ENCODE measurements at places on chromosomes 7 and 10.

DNA sequence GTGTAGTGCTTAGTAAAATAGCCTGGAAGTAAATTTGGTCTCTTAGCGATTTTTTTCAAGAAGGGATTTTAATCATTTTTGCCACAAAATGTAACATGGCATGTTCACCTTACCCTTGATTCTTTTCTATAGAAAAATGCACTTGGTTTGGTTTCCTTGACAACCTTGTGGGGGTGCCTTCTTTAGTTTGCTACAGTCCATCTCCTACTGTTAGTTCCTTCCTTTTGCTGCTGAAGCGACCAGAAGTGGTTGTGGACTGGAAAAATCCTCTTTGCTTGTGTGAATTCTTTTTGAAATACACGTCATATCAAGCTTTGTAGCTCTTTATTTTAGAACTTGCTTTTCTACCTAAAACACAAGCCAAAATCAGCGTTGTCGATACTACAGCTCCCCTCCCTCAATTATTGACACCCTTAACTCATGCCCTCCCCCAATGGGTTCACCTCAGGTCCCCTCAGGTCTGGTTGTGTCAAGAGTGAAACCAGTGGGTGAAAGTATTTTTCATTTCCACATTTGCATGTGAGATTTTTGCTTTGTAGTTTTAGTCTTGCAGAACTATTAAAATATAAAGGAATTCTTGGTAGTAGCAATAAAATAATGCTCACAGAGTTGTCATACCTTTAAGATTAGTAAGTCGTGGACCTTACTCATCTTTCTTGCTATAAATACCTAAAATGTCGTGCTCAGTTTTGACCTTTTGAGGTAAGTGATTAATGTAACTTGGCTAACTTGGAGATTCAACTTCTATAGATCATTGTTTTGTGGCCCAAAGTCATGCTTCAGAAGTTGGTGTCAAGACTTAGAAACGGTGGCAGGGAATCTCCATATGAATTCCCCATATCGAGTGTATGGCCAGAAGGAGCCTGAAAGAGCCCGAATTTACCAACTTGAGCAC, 1.5 kb downstream of the ACTR3B start:
- no peak for DNase-seq

DNA sequence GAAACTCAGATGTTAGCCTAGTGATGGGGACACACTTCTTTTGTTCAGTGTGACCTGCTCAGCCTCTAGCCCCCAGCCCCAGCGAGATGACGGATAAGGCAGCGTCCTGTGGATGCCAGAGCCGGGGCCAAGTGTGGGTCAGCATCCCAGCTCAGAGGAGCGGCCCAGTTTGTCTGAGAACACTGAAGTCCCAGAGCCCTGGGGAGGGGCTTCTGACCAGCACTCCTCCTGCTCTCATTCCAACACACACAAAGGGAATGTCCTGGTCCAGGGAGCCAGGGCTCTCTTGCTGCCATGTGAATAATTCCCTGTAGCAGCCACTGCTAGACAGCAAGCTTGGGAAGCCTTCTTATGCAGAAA, 4.5 kb upstream of the ATP6V0E2 start:
- no peak for DNase-seq

GRCh38 chr10:133420028-133420427, 4.4 kb downstream of the SPRN start:
- no peak for DNase-seq

- DNase-seq: no peak
Observed at GRCh38 chr10:13347043-13347499, 1.0 kb downstream of the SEPHS1 start.

DNA sequence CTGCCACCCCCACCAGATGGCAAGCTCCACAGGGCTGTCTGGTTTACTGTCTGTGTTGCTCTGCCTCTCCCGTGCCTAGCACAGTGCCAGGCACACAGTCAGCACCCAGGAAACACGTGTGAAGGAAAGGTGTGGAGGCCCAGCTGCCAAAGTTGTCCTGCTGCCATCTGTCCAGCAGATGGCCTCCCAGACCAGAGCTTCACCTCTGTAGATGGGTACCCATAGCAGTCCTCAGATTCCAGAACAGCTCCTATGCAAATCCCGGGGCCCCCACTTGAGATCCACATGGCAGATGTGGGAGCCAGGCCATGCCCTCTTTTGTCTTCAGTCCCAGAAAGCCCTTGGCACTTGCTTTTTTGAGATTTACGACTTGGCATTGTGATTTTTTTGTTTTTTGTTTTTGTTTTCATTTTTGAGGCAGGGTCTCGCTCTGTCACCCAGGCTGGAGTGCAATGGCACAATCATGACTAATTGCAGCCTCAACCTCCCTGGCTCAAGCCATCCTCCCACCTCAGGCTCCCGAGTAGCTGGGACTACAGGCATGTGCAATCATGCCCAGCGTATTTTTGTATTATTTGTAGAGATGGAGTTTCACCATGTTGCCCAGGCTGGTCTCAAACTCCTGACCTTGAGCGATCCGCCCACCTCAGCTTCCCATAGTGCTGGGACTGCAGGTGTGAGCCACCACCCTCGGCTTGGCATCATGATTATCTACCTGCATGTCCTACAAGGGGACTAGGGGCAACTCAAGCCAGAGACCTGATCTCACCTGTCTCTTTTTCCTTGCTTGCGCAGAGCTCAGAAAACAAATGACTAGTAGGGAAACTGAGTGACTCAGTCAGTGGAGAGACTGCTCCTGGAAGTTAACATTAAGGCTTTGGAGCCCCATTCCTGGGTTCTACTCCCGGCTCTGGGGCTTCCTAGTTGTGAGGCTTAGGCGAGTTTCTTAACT, 16.9 kb upstream of the PALD1 start:
- no peak for DNase-seq

- DNase-seq: no peak
Observed at GRCh38 chr10:52807803-52808202, 35.2 kb upstream of the MBL2 start.

- DNase-seq: no peak
Observed at GRCh38 chr10:5603091-5603847, 63.1 kb downstream of the ASB13 start.

GRCh38 chr10:48818861-48819520, 120.6 kb downstream of the LRRC18 start:
- no peak for DNase-seq

DNA sequence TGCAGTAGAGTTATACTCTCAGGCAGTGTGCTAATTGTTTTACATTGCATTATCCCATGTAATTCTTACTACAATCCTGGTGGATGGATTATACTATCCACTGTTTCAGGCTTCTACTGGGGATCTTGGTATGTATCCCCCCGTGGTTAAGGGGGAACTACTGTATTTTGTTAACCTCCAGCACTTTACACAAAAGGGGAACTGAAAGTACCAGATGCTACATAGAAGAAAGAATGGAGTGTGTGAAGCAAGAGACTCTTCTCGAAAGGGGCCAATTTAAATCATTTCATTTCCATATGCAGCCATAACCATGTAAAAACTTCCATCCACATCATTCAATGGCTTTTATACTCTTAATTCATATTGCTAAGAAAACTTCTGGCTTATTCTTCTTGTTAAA, 69.4 kb downstream of the C1GALT1 start:
- DNase-seq: no peak

GRCh38 chr7:51666751-51667150, 350.1 kb upstream of the COBL start:
- no peak for DNase-seq

DNA sequence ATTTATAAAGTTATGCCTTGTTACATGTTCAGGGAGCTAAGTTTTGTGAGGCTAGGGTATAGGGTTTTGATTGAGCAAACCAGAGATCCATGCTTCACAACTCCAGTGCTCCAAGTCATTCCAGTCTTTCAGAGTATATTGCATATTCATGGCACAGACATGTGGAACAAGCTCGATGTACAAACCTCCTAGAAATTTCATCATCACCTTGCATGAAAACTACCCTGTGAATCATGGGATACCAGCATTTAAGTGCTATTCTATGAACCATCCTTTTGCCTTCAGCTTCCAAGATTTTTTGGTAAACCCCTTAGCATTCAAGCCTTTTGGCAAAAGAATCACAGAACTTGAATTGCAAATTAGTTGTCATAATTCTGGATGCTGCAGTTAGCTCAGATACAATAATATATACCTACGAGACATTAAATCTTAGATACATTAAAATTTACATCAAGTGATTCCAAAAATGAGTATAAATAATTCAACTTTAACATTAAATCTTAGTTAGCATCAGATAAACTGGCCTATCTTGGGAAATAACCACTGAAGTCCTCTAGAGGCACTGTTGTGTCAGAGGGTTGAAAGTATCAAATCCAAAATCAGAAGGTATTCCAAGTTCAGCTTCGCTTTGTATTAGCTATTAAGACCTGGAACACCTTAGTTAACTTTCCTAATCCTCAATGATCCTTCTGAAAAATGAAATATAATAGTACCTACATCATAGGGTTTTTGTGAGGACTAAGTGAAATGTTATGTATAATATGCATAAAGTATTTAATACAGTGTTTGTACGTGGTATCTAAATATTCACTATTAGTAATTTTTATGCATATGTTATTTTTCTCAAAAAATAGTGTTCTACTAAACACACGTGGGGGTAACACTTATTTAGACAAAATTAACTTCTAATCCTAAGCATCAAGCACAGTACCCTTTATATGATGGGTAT, 55.5 kb upstream of the CABCOCO1 start:
- DNase-seq: no peak

GRCh38 chr7:78493401-78493800, 694.8 kb downstream of the PHTF2 start:
- no peak for DNase-seq

DNA sequence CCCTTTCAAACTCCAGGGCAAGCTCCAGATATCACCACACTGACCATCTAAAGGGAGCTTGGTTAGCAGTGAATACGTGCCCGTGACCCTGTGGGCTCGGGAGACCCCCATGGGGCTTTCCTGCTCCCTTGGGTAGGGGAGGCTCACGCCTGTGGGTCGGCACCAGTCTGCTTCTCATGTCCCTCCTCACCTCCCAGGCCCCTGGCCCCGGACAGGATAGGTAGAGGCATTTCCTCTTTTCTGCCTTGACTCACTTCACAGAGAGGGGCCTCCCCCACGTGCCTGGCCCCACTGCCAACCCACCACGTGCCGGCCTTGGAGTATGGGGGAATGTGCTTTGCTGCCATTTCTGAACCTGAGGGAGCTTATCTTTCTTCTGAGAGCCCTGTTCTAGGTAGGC, 131.3 kb upstream of the FAM20C start:
- DNase-seq: no peak

DNA sequence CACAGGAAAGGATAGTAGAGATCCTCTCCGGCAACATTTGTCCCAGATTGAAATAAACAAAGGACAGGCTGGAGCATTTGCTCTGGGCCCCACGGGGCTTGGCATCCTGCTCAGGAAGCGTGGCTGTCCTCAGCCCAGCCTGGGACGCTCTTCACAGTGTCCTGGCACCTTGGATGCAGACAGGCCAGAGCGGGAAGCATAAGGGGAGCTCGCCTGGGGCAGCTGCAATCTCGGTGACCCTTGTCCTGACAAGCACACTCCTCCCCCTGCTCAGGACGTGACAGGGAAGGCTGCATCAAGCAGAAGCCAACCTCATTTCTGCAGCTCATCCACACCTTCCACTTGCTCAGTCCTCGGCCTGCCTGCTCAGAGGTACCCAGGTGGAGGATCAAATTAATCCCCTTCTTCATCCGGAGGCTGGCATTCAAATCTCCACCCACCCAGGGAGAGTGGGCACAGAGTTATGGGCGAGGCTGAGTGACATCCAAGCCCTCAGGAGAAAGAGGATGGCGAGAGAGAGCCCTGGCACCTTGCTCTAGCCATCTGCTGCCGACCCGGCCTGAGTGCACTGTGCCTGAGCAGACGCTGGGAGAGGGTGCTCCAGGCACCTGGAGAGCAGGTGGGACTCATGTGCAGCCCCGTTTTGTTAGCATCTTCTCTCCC, 47.6 kb downstream of the ABRAXAS2 start:
- no peak for DNase-seq

- DNase-seq: no peak
Observed at GRCh38 chr10:126066456-126066855, 170.1 kb downstream of the FANK1 start.

- DNase-seq: no peak
Observed at GRCh38 chr7:51569581-51569980, 253.0 kb upstream of the COBL start.

DNA sequence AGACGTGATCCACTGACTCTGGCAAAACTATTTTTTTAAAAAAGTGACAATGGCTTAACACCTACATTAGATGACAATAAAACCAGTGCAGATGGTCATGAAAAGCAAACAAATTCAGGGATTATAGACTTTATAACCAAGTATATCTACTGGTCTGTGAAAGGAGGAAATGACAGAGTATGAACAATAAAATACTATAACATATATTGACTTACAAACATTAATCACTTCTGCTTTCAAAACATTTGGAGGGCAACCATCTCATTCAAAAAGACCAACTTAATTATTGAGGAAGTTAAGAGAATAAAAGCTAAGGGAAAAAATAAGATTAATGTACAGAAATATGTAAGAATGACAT, 34.8 kb downstream of the JMJD1C start:
- no peak for DNase-seq

- no peak for DNase-seq
Observed at GRCh38 chr7:47968847-47969774, 10.3 kb downstream of the HUS1 start.

DNA sequence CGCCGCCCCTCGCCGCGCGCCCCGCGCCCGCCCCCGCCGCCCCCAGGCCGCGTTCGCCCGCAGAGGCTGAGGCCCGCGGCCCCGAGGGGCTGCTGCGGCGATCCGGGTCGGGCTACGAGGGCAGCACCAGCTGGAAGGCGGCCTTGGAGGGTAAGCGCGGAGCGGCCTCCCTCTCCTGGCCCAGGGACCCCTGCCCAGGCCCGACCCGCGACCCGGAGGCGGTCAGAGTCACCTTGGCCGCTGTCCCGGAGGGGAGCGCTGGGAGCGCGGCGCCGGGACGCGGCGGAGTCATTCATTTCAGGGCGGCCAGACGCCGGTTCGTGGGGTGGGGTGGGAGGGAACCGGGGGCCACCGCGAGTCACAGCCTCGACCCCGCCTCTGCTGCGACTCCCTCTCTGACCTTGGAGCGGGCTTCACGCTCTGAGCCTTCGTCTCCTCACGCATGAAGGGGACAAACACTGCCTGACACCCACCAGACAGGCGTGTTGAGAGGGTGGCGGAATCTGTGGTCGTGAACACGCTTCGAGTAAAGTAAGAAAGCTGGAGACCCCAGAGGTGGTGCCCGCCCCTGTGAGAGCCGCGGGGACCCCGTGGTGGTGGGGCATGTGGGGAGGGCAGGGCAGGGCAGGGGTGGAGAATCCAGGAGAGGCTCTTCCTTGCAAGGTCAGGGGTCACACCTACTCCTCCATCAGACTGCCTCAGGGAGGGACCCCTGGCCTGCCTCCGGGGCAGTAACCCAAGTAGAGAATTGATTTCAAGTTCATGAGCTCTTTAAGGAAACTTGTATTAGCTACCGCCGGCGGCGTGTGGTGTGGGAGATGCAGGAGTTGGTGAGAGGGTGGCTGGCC, 707 bp downstream of the CLEC2L start:
- DNase-seq: no peak

DNA sequence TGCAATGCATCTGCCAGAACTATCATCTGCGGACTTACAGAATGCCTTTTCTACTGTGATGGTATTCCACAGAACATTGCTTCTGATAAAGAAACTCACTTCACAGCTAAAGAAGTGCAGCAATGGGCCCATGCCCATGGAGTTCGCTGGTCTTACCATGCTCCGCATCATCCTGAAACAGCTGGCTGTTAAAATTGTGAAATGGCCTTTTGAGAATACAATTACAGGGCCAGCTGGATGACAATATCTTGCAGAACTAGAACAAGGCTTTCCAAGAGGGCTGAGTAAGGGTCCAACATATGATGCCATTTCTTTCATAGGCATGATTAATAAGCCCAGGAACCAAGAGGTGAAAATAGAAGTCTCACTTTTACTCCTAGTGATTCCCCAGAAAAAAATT, 104.1 kb upstream of the ADCY1 start:
- DNase-seq: no peak

All from stimulated activated CD8-positive, alpha-beta memory T cell treated with anti-CD3 and anti-CD28 coated beads, Interleukin-4, amount 100 ng/mL, for 1 hour (primary cell).